ENCODE measurements at places on chromosomes 11 and 22.

GRCh38 chr11:10407749-10408685 is 47.0 kb upstream of the AMPD3 start:
- DNase-seq: no peak

DNA sequence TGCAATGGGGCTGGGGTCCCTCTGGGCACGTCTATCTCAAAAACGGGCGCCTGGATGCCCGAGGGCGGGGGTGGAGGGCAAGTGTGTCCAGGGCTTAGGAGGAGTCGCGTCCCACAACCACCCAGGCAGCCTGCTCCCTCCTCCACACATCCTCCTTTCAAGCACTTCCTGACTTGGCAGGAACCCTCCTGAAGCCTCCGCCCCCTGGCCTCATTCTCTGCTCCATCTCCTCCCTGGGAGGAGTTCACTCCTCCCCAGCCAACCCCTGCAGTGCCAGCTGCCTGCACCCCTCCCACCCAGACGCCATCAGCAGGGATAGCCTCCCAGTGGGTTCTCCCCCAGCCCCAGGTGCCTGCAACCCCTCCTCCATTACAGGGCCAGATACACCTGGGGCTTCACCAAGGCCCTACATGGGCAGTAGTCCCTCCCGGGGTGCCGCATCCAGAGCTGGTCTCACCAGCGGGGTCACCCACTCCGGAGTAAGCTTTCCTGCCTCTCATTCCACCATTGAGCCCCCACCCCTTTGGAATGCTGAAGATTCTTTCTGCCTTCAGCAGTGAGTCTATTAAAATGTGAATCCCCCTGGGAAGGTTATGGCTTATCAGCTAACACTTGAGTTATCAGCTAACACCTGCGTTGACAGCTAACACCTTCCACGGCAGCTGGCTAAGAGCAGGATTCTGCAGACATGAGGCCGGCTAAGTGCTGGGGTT is 24.4 kb downstream of the RTN4R start:
- DNase-seq: peak; percentile 15

DNA sequence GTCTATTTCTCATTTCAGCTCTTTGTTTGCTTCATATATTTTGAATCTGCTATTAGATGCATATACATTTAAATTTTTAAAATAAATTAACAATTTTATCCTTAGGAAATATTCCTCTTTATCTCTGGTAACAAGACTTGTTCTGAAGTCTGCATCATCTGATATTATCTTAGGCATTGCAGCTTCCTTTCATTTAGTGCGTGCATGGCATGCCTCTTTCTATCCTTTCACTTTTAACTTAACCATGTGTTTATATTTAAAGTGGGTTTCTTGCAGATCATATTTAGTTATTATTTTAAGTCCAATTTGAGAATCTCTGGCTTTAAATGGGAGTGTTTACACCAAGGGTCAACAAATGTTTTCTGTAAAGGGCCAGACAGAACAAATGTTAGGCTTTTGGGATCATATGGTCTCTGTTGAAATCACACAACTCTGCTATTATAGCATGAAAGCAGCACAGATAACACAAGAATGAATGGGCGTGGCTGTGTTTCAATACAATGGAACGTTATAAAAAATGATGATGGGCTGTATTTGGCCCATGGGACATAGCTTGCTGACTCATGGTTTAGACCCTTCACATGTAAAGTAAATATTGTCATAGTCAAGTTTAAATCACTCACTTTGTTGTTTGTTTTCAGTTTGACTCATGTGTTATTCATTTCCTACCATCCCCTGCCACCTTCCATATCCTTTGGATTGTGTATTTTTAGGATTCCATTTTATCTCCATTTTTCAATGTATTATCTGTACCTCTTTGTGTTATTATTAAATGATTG is 83.9 kb upstream of the SNX19 start:
- DNase-seq: no peak

DNA sequence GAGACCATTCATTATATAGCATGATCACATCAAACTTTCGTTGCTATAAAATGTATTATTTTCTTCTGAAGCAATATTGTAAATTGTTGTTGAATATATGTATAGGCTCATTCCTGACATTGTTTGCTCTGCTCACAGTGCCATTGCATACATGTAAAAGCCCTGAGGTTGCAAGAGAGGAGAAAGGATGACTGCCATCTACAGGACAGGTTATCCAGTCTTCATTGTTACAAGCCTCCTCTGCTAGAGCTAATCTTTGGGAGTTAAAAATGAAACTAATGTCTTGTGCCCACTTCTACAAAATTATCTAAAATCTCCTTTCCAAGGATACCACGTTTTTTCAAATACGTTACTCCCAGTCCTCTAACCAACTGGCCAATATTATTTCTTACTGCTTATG is 16.4 kb upstream of the OR5AL1 start:
- no peak for DNase-seq

- DNase-seq: no peak
These were observed 66.2 kb downstream of the DHCR7 start for GRCh38 chr11:71381781-71382505.

- DNase-seq: no peak
These were observed 316.8 kb downstream of the CASP12 start for GRCh38 chr11:104581246-104581980.

DNA sequence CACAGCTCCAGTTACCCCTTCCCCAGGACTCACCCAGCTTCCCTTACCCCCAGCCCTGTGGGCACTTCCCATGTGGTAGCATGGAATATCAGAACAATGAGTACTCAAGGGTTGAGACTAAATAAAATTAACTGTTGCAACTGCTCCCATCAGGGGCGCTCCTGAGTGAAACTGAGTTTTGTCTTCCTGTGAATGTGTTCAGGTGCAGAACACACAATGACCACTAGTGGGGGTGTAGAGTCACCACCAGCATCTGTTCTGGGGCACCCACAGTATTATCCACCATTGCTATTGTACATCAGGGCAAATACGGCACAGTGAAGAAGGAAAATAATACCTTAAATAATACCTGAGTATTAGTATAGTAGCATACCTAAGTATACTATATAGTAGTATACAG is 689.7 kb downstream of the TBC1D22A start:
- DNase-seq: no peak

DNA sequence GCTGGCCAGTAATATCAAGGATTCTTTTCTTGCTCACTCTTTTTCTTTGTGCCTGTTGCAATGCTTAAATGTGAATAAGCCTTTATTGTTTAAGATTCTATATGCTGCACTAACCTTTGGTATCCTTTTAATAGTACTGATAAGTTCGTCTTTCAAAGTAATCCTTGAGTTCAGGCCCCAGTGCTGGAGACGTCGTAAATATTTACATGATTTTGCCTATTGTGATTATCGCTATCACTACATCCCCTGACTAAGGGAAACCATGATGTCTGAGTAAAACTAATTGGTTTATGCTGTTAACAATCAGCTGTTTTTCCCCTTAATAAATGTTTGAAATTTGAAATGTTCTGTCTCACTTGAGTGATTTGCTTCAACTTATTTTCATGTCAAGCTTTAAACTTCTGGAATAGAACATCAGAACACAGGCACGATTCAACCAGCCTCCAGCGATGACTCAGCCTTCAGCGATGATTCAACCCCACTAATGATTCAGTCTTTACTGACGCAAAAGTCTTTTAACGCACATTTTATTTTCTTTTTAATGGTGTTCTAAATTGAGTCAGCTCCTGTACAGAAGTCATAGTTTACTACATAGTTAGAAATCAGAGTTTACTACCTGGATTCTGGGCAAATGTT is 3.9 kb downstream of the HTATIP2 start:
- DNase-seq: peak; percentile 65

GRCh38 chr11:69200331-69201065 is 44.8 kb downstream of the SMIM38 start:
- DNase-seq: no peak

- no peak for DNase-seq
These were observed 152.9 kb downstream of the SNX19 start for GRCh38 chr11:130763087-130763980.

DNA sequence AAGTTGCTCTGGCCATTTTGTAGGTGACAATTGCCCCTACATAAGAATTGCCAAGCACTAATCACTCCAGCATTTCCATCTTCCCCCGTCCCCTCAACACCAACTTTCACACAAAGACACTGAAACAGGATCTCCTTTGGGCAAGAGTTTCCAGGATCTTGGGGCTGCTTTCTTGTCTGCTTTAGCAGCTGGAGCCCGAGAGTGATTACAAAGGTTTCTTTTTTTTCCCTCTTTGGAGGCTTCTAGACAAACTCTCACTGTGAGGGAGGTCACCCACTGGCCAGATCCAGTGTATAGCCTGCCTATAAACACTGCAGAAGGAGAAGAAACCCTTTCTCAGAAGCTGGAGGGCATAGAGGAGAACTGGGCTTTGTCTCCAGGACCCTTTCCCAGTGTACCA is 92.5 kb downstream of the APIP start:
- no peak for DNase-seq

DNA sequence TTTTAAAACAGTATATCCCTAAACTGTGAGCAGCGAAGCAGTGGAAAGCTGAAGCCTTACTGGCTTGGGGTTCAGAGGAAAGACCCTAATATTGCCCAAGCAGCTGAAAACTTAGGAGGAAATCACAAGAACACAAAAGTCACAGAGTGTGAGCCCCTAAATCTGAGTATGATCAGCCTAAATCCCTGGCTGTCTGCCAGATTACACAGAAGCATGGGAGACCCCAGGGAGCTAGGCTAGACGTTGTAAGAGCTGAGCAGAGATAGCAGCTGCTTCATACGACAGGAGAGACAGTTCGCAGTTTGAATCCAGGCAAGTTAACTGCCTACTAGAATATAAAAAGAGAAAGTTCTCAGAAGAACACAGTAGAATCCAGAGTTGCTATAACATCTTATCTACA is 81.2 kb downstream of the PACS1 start:
- no peak for DNase-seq

DNA sequence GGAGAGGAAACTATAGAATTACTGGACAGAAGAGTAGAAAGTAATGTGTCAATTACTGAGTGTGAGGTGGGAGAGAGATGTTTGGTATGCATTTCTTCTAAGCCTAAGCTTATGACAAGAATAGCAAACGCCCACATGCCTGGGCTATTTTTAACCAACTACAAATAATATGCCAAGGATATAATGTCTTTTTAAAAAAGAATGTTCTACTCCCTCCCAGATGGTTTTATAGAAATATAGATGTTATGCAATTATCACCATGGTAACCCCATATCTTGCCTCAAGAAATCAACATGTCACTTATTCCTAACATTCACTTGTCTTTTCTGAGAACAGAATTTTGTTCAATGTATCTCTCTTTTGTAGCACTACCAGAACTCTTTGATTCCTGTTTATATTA is 996.7 kb upstream of the CHORDC1 start:
- DNase-seq: no peak

DNA sequence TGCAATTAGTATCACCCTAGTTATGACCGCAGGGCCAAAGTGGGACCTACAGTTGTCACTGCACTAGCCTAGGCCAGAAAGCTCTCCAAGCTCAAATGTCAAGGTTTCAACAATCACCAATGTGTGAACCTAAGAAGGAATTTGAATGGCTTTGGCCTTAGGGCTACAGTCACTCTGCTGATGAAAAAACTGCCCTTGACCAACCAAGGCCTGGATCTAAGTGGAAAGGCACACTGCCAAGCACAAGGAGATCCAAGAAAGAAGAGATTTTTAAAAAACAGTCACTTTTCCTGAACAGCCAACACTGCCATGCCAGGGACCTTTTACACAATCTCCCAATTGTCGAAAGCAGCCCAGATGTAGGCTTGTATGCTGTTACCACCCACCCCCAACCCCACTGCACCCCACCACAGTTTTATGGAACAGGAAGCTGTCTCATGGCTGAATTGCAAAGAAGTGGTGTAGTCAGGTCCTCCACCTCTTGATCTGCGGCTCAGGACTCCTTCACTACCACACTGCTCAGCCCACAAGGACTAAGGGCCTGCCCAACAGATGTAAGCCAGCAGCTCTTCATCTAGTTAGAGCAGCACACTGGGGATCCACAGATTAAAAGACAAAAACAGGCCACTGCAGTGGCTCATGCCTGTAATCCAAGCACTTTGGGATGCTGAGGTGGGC is 32.9 kb downstream of the SMCO4 start:
- DNase-seq: no peak

DNA sequence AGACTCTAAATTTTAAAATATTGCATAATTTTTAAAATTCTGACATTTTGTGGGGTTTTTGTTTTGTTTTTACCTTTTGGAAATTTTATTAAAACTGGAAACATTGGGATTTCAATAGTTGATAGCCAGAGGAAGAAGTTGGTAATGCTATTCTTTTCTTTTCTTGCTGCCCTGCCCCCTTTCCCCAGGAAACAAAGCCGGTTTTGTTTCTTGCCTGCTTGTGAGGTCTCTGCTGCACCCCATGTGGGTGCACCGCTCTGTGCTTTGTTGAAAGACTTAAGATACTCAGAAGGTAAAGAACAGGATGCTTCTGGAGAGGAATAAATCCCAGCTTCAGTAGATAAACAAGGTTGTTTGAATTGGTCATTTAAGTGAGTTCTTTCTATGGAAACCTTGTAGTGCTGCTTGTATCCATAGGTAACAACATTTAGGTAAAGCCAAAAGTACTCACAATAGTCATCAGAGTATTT is 87.5 kb downstream of the YAP1 start:
- DNase-seq: no peak

- DNase-seq: no peak
These were observed 34.4 kb downstream of the PRMT3 start for GRCh38 chr11:20421946-20422345.

DNA sequence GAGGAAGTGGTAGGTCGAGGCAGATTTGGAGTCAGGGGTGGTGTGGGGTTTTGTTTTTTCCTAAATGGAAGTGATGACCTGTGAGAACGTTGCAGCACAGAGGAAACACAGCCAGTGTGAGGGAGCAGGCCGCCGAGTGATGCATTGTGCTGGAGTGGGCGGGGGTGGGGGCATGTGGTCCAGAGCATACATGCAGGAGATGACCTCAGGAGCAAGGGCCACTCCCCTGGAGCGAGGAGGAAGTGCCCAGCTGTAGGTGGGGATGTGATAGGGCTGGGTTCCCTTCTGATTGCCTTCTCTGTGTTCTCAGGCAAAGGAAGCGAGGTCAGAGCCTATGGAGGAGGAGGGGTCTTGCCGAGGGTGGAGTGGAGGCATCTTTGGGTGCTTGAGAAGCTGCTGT is 81.4 kb downstream of the PPP6R3 start:
- no peak for DNase-seq

- DNase-seq: no peak
These were observed 7.6 kb downstream of the WNT7B start for GRCh38 chr22:45969414-45969799.
